ENCODE measurements at places on chromosomes 11 and 22.

DNA sequence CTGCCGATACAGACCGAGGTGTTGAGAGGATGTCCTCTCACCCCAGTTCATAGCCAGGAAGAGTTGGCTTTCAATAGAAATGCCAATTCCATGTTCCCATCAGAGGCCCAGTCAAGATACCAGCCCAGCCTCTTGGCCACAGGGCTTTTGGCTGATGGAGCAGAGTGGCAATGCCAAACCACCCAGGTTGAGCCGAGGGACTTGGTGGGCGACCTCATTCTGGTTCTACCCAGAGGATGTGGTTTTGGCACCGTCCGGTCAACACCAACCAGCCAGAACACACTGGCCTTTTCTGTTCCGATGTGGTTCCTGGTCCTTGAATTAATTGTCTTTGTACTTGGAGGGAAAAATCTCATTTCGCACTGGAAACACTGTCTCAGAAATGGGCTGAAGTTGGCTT, 60.5 kb downstream of the COMMD9 start:
- DNase-seq, result no peak

GRCh38 chr11:67290801-67291200, 1.7 kb downstream of the ANKRD13D start:
- no peak for DNase-seq

- DNase-seq, result no peak
Measured at GRCh38 chr11:75954039-75954438, 139.0 kb downstream of the UVRAG start.

GRCh38 chr11:121577106-121577848, 124.5 kb upstream of the SORL1-AS1 start:
- DNase-seq, result no peak
